ENCODE measurements at places on chromosomes 5 and 9.

- DNase-seq, result no peak
Observed at GRCh38 chr5:180787711-180788431, 14.7 kb downstream of the MGAT1 start.

GRCh38 chr9:8429157-8429556, 629.6 kb upstream of the DMAC1 start:
- DNase-seq, result no peak

DNA sequence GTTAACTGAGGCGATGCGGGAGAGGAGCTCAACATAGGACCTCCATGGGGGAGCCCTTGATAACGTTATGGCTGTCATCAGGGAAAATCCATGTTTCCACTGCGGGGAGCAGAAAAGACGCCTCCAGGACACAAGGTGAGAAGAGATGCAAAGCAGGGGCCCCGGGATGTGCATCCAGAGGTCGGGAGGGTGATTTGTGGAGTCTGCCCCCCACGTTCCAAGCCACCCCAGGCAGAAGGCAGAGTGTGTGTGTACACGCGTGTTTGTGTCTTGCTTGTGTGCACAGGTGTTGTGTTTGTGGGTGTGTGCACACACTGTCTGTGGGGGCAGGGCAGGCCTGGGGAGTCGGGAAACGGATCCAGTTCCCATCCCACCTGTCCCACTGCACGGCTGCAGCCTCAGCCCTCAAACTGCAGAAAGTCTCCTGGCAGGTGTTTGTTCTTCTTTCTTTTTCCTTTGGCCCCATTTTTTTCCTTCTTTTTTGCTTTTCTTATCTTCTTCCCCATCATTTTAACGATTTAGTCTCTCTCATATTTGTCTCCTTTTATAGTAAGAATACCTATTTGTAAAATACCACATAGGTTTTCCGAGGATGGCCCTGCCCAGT, 17.4 kb upstream of the PLEKHG4B start:
- no peak for DNase-seq

DNA sequence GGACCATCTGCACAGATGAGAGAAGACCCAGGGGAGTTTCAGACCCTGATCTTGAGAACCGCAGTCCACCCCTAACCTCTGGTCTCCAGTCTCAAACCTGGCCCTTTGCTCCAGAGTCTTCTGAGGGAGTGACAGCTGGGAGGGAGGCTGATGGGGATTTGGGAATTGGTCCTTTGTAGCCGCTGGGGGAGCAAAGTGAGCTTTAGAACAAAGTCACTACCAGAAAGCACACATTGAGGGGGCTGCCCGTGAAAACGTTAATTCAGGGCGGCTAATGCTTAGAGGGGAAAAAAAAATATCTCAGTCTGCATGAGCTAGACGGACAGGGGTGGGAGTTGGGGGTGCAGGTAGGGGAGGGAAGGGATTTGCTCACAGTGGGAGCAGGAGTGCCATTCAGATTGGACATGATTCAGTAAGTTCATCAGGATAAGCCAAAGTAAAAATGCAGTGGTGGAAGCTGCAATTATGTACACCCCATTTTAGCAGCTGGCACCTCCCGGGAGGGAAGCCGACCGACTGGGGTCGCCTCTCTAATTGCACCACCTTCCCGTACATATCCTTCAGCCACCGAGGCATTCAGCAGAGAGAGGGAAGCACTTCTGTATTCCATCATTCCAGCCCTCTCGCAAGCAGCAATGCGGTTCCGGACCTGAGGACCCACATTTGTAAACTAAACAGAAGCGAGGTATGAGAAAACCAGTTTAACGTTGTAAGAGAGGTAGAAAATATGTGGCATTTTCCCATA, 123.4 kb upstream of the RETREG1 start:
- no peak for DNase-seq

DNA sequence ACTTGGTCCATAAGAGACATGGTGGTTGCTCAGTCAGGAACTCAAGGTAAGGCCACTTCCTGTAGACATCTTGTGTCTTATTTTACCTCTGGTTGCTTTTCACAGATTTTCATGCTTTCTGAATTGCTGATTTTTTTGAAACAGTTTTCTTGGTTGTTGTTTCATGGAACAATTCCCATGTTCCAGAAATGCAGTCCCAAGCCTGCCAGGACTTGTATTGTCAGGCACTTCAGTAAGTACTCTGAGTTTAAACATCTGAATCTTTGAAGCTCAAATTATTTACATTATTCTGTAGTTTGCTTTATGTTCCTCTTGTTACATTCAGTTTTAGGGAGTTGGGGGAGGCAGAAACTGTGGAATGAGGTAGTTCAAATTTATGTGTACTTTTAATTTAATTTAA, 290.2 kb downstream of the DMRT2 start:
- DNase-seq, result no peak

- DNase-seq, result no peak
Observed at GRCh38 chr5:54528633-54529209, 11.2 kb downstream of the SNX18 start.

- DNase-seq, result no peak
Observed at GRCh38 chr9:120757026-120757913, 35.9 kb downstream of the FBXW2 start.

- DNase-seq, result no peak
Observed at GRCh38 chr9:126406075-126406667, 79.5 kb downstream of the MVB12B start.

GRCh38 chr5:127440831-127441230, 76.6 kb upstream of the PRRC1 start:
- DNase-seq, result no peak

DNA sequence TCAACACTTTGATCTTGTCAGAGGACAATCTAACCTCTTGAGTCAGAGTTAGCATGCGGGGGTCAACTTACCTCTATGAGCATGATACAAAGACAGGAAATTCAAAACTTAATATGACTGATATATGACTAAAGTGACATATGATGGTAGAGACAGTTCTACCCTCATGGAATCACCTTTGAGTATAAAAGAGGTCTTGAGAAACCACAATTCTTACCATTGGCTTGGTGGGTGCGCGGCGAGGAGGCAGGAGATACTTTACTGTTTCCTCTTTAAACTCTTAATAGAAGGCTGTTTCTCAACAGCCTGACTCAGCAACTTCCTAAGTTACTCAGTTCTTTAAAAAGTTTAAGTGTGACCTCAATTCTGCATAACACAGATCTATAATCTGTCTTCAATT, 372.8 kb downstream of the KIAA0825 start:
- DNase-seq, result no peak

DNA sequence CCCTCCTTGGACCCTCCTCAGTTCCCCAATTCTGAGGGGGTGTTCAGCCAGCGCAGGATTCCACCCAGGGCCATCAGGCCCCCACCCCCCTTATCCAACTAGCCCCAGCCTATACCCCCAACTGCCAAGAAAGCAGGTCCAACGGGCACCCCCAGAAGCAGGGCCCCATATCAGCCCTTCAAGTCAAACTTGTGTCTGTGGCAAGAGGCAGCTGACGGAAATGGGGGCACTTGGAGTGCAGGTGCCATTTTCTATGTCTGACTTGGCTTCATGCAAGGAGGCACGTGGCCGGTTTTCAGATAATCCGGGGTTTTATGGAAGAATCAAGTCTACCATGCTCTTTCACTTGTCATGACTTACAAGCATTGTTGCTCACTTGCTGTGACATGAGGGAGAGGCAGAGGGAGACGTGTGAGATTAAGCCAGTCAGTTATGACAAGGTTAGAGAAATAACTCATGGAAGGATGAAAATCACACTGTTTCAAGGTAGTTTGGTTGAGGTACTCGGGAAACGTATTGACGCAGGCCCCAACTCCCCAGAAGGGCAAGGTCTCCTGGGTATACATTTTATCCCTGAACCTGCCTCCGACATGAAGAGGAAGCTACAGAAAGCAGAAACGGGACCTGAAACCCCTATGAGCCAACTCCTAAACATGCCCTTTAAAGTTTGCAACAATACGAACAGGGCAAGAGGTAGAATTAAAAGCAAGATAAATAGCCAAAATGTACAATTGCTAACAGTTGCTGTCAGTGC, 26.5 kb upstream of the CLPTM1L start:
- no peak for DNase-seq

- DNase-seq, result no peak
Observed at GRCh38 chr5:76953551-76954382, 922 bp downstream of the CRHBP start.

- DNase-seq, result peak; percentile 52
Observed at GRCh38 chr9:97923529-97924108, 1.3 kb upstream of the TRMO start.

- DNase-seq, result peak; percentile 8
Observed at GRCh38 chr5:146510559-146511125, 5.3 kb downstream of the GPR151 start.

DNA sequence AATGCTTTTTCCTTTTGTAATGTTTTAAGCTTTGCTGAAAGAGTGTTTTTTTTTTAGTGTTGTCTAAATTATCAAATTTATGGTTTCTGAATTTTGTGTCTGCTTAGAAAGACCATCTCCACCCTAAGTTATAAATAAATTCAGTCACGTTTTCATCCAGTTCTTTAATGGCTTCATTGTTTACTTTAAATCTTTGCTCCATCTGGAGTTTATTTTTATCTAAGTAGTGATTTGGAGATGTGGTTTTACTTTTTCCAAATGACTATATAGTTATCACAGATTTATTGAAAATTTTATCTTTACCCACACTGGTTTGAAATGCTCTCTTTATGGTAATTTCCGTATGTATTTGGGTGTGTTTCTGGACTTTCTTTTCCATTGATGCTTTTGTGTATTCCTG, 577.2 kb upstream of the ZNF608 start:
- no peak for DNase-seq

DNA sequence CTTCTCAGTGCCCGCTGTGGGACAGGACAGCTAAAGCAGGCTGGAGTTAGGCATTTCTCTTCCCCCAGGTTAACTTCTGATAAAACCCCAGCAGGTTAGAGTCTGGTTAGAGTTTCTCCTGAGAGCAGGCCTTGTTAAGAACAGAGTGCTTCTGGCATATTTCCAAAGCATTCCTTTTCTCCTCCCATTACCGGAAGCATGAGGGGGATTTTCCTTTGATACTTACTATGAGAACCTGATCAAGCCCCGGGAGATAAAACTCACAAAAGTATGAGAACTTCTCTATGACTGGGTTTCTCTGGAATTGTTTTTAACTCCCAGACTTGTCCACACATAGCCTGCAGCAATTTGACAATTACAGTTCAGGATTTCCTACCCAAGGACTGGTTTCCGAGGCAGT, 77.4 kb upstream of the MAST4 start:
- no peak for DNase-seq

DNA sequence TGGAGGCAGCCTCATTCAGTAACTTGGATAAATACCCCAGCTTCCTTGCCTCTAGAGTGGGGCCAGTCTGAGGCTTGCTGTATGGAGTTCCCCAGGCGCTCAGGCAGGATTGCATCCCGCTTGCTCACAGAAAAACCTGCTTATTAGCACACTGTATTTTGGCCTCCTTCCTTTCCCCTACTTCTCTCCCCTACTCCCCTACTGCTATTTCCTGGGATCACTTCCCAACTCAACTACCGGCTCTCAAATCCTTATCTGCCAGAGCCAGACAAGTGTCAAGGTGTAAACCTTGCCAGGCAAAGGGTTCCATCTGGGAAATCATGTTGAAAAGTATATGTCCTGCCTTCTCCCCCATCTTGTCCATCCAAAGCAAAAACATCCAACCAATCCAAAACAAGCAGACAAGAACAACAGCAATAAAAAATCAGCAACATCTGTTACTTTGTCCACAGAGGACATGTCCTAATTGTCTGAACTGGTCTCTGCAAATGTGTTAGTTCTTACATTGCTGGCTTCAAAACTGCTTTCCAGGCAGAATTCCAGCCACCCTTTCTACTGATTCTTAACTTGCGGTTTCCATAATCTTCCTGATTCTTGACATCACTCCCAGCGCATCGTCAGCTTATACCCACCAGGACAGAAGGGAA, 164.1 kb upstream of the SEMA6A start:
- DNase-seq, result no peak

GRCh38 chr5:144318460-144318859, 147.8 kb downstream of the KCTD16 start:
- DNase-seq, result no peak

DNA sequence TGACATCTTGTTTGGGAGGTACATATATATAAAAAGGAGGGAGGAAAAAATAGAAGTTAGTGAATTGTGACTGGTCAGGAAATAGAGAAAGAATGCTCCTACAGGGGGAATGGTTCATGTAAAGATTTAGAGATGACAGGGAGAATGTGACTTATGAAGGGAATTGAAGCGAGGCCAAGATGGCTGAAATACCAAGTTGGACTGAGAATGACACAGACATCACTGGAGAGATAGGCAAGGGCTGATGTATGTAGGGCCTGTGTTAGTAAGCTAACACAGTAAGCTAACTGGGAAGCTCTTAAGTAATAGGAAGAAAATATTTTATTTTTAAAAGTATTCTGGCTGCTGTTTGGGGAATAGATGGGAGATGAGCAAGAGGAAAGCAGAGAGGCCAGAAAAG, 286.3 kb downstream of the NNT start:
- DNase-seq, result no peak

- no peak for DNase-seq
Observed at GRCh38 chr5:93570294-93571113, 10.5 kb downstream of the NR2F1-AS1 start.

- DNase-seq, result no peak
Observed at GRCh38 chr5:120457839-120458507, 6.1 kb upstream of the PRR16 start.

GRCh38 chr5:137825165-137825564, 42.5 kb upstream of the MYOT start:
- DNase-seq, result no peak

GRCh38 chr9:127351182-127352166, 45.5 kb upstream of the SLC2A8 start:
- DNase-seq, result no peak

DNA sequence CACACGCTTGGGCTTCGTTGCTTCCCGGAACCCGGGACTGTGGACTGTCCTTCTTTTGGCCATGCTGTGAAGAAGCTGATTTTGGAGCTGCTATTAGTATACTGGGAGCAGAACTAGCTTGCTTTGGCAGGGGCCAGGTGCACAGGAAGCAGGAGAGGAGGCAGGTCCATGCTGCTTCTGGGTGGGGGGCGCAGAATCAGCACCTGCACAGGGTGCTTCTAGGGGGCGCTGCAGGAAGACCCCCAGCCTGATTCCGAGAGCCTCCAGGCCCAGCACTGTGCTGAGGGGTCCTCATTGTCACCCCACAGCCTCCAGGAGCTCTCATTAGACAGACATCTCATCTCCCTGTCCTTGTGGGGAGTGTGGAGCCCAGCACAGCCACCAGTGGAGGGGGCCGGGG, 252.6 kb upstream of the IRX4 start:
- no peak for DNase-seq

GRCh38 chr5:159550951-159551350, 220.7 kb upstream of the IL12B start:
- no peak for DNase-seq

- no peak for DNase-seq
Observed at GRCh38 chr9:112631313-112632070, 86.4 kb downstream of the INIP start.

- DNase-seq, result peak; percentile 11
Observed at GRCh38 chr9:4630836-4631235, 31.3 kb upstream of the PLPP6 start.

DNA sequence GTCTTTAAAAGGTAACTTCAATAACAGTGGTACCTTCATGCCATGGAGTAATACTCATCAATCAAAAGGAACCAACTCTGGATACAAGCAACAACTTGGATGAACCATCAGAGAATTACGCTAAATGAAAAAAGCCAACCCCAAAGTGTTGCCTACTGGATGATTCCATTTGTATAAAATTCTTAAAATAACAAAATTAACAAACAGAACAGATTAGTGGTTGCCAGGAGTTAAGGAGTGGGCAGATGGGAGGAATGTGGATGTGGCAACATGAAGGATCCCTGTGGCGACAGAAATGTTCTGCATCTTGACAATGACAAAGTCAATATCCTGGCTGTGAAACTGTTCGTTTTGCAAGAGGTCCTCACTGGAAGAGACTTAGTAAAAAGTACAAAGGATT, 50.5 kb downstream of the SPTLC1 start:
- DNase-seq, result no peak

- DNase-seq, result no peak
Observed at GRCh38 chr5:155919126-155919525, 407.8 kb upstream of the SGCD start.
